ENCODE measurements at places on chromosomes 2 and 18.

GRCh38 chr18:26723981-26724380 is 141.5 kb downstream of the AQP4 start:
- no peak for DNase-seq

DNA sequence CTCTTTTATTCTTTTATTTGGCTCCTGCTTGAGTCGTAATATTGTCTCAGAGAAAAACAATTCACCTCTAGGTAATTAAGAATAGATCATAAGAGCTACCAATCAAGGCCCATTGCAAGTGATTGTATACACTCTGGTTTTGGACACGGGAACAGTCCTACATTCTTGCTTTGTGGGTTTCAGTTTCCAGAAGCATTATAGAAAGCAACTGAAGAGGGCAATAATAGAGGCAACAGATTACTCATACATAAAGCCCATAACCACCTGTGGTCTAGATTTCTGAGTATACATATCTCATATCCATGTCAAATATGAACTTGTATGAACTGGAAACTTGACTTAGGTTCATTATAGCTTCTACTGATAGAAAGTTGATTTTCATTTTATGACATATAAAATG is 65.4 kb downstream of the DIS3L2 start:
- no peak for DNase-seq

DNA sequence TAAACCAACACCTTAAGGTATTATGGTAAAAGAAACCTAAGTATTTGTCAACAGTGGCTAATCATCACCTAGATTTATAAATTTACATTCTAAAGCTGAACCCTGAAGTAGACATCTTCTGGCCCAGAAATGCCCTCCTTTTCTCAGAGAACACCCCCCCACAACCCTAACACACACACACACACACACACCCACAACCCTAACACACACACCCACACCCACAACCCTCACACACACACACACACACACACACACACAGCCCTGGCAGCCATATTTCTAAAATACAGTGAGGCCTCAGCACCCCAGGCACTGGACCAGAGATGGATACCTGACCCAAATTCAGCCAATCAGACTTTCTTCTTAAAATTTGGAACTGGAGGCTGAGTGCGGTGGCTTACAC is 14.3 kb downstream of the SRBD1 start:
- DNase-seq = no peak

GRCh38 chr2:191209340-191209739 is 35.9 kb upstream of the MYO1B start:
- no peak for DNase-seq

GRCh38 chr2:195367809-195368208 is 289.2 kb upstream of the SLC39A10 start:
- no peak for DNase-seq

DNA sequence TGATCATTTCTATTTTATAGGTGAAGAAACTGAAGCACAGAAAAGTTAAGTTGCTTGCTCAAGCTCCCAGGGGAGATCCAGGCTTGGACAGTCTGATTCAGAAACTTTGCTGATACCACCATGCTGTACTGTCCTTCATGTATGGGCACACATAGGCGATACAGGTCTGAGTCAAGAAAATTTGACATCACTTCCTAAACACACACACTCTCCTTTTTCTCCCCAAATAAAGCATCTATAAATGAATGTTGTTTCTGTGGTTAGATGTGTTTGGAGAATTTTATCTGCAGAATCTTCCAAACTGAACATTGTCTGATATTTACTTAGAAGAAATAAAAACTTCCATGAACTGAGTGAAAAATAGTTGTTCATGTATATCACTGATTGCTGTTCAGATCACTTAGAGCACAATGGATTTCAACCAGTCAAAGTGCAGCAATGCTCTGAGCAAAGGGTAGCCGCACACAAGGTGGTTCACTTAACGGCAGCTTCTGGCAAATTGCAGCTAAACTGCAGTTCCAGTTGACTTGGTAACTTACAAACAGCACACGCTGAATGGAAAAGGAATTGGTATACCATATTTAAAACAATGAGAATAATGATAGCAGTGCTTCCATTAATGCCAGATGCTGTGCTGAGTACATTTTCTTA is 10.0 kb upstream of the AGFG1 start:
- no peak for DNase-seq

DNA sequence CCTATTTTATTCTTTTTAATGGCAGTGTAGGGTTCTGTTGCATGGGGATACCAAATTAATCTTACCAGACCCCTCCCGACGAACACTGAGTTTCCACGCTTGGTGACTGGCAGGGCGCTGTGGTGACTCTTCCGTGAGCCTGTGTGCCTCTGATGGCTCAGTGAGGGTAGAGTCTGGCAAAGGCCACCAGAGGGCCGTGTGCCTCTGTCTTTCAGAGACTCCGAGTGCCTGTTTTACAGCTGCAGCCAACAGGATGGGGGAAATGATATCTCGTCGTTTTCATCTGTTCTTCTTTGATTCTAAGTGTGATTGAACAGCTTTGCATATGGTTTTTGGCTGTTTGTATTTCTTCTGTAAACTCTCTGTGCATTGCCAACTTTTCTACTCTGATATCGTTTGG is 99.8 kb downstream of the ZNF236 start:
- no peak for DNase-seq

GRCh38 chr2:113253453-113253852 is 25.3 kb downstream of the PAX8 start:
- DNase-seq = no peak

GRCh38 chr2:104856973-104857261 is 3.0 kb downstream of the POU3F3 start:
- no peak for DNase-seq

DNA sequence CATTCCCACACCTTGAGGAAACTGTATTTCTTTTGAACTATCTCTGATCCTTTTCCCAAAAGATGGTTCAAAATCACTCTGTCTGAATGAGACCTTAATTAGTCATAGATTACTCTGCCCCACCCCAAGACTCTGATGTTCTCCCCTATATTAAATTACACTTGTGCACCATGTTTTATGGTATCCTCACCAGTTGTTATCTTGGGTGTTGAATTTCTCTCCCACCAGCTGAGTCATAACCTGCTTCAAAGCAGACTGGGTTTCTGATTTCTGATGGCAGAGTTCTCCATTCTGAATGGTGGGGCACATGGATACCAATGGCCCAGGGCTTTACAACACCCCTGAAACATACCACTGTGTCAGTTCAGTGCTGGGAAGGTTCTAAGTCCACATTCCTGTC is 15.0 kb downstream of the CDH20 start:
- no peak for DNase-seq

DNA sequence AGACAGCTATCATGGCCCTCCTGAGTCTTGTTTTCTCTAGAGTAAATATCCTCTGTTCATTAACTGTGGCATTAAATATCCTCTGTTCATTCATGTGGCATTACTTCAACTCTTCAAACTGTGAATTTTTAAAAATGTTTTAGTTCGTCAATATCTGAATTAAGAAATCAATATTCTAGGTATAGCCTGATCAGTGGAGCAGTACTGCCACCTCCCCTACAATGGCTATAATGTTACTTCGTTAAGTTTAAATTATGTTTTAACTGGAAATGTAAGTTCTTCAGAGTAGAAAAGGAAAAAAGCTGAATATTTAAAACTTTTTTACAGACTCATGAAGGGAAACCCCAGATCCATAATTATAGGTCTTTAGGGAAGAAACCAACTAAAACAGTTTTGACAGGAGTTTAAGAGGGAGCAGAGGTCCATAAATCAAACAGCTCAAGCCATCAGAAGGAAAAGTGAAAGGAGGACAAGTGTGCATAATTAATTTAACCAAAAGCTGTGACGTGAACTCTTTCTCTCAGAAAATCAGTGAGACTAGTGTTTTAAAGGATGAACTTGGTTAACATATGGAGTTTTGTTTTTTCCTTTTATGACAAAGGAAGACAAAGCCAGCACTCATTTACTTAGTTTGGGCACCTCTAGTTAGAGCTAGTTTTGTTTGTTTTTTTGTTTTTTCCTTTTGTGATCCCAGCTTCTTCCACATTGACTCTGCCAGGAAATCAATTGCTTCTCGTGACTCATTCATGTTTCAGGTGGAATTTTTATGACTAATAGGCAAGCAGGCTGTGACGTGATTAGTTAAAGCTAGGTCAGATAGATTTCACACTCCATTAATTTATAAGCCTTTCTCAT is 44.9 kb downstream of the RBBP8 start:
- no peak for DNase-seq

DNA sequence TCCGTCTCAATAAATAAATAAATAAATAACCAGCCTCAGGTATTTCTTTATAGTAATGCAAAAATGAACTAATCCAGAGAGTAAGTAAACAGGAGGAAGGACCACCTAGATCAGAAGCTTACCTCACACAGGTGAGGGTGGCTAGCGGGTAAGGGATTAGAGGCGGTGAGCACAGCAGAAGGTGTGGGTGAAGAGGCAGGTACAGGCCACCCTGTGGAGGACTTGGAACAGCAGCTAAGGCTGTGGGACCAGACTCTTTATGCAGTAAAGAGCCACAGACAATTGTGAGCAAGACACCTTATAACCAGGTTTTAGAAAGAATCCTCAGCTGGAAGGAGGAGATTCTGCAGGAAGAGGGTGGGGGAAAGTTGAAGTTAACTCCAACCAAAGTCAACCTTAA is 34.2 kb upstream of the TTR start:
- no peak for DNase-seq

DNA sequence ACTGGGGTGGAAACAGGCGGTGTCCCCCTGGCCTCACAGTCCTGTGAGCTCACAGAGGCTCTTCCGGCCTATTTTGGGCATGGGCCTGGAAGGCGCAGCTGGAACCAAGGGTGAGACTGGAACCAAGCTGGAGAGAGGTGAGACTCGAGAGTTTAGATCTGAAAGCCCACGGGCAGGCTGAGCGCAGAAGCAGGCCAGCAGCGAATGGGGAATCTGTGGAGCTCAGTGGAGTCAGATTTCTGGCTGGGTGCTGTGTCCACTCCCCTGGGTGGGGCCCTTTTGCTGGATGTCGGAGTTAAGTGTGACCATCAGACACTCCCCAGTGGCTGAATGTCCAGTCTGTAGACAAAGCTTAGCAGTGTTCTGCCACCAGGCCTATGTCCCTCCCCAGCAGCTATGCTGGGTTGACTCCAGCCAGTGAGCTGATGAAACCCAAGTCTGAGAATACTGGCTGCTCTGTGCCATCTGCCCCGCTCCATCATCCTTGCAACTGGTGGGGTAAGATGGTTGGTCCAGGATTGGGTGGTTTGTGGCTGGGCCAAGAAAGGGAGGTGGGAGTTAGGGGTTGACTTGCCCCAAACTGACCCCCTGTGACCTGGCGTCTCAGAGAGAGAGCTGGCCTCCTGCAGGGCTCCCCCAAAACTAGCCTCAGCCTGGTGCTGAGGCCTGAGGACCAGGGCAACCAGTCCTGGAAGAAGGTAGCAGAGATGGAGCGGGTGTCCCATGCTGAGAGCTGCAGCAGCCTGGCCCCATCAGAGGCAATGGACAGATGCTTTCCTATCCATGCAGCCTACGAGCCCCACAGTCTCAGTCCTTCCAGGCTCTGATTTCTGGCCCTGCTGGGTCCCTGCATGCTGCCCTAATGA is 34.4 kb downstream of the CYP26B1 start:
- no peak for DNase-seq

GRCh38 chr2:207473049-207473930 is 56.5 kb upstream of the CREB1 start:
- no peak for DNase-seq
